ENCODE measurements at places on chromosomes 2 and 18.
A peak's percentile ranks its signal among the peaks of the same experiment; 100 is the strongest.

DNA sequence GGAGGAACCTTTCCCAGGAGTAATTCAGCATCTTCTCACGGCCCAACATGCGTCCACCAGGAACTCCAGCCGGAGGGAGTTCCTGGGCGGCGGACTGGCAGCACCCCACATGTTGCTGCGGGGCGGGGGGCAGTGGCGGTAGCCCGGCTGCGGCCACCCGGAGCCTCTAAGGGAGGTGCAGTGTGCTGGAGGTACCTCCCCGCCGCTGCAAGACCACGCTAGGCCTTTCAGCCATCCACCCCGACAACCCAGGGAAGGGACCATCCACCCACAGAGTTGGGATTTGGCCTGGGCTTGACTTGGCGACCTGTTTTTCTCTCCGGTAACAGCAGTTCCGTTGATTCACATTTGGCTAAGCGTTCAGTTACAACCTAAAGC is 625 bp downstream of the LYPD6 start:
- DNase-seq, result no peak

DNA sequence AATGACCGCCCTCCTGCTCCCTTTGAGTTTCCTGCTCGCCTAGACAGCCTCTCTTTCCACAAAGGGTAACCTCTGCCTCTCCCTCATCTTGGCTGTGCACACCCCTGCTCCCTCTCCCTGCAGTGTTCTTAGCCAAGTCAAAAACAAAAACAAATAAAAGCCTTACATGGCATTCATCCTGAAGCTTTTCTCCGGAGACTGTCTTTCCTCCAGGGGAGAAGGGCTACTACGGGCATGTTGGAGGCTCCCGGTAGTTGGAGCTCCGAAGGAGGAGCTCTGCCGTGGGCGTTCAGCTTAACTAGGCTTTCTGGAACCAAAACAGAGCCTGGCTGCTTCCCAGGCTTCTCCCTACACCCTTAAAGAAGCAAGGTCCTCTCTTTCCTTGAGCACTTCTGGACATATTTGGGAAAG is 104.2 kb downstream of the TPGS2 start:
- no peak for DNase-seq

DNA sequence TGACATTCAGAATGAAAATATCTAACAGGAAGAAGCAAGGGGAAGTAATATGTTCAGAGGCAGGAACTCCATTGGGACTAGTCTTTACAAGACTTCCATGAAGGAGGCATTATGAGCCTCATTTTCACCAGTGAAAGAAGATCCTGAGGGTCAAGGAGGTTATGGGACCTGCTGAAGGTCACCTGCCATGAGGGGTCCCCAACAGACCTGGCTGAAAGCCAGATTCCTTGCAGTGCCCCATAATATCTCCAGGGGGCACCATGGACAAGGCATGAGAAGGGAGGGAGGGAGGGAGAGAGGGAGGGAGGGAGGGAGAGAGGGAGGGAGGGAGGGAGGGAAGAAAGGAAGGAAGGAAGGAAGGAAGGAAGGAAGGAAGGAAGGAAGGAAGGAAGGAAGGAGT is 27.9 kb downstream of the XDH start:
- DNase-seq, result no peak

GRCh38 chr2:45855374-45855773 is 203.9 kb downstream of the PRKCE start:
- DNase-seq, result no peak

DNA sequence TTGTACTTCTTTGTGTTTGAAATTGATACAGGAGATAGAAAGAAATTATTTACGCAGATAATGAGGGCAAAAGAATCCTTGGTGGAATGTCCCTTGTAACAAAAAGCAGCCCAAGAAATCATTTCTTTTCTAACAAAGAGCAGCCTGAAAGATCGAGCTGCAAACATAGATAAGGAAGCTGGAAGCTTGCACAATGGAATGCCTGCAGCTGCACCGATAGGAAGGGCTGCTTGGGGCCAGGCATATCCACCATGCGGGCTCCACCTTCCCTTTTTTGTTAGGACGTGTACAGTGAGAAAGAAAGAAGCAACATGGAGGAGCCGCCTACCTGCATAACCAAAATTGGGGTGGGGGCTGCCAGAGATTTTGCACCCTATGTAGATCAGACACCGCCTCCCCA is 568.7 kb downstream of the METTL4 start:
- DNase-seq, result no peak

GRCh38 chr2:45696708-45697107 is 45.2 kb downstream of the PRKCE start:
- no peak for DNase-seq

DNA sequence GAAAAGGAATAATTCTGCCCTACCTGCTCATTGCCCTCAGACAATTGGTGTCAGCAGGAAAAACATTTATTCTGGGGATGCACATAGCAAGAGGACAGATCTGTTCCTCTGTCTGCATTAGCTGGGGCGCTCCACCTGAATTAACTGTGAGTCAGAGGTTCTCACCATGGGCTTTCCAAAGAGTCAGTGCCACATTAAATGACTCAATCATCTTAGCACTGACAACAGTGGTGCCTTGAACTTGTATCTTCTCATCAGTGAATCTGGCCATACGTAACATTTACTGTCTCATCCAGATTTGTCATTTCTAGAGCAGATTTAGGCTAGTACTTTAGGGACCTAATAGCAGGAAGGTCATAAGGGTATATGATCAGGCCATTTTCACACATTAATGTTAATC is 358.1 kb upstream of the CRIM1 start:
- no peak for DNase-seq

DNA sequence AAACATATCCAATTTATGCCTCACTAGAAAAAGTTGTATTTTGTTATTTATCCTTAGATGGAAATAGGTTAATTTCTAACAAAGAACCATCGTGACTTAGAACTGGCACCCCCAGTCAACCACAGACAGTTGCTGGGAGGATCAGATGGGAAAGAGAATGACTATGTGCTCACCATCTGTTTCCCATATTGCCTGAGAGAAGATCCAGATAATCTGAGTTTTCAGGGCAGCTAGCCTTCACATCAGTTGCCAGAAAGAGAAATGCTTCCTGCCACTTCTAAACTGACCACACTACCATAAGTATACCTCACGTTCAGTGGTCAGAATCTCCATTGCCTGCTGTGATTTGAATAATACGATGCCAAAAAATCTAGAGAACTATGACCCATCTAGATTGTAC is 28.4 kb upstream of the NEB start:
- no peak for DNase-seq

GRCh38 chr18:61892683-61893308 is at the start of gene RNF152:
TSS of gene RNF152 (minus strand) at chr18:61893007. CDS start at chr18:61816463, 76,544 bp downstream.
- peak; percentile 78 for DNase-seq

GRCh38 chr2:153268941-153269461 is 209.6 kb downstream of the RPRM start:
- DNase-seq, result no peak

- DNase-seq, result no peak
These were observed 492.7 kb downstream of the PIK3C3 start for GRCh38 chr18:42447688-42448087.

DNA sequence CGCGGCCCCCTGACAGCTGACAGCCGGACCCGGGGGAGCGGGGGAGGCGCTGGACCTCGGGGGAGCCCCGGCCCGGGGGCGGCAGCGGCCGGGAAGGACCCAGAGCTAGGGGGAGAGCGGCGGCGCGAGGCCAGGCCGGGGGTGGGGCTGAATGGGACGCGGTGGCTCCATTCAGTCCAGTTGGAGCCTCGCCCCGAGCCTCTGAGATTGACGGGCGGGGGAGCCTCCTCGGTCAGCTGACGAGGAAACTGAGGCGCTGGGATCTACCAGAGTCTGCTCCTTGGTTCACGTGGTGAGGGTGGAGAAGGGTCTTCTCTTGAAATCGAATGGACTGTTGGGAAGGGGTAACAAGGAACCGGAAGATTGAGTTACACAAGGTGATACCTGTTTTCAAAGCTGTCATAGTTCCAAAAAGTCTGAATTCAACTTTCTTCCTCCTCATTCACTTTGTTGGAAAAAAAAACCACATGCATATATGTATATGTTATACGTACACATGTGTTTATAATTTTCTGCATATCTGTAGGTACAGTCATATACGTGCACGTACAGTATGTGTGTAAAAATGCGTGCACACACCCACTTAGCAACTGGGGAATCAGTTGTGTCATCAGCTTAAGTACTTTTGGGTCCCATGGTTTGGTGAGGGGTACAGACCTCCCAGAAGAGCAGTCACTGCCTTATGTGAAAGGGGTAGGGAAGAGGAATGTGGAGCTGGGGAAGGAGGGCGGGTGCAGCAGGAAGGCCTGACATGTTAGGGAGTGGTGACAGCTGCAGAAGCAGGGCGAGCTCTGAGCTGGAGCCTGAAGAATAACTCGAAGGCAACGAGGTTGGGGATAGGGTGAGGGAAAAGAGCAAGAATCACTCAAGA is 628 bp downstream of the PPP1R7 start:
- peak; percentile 4 for DNase-seq

DNA sequence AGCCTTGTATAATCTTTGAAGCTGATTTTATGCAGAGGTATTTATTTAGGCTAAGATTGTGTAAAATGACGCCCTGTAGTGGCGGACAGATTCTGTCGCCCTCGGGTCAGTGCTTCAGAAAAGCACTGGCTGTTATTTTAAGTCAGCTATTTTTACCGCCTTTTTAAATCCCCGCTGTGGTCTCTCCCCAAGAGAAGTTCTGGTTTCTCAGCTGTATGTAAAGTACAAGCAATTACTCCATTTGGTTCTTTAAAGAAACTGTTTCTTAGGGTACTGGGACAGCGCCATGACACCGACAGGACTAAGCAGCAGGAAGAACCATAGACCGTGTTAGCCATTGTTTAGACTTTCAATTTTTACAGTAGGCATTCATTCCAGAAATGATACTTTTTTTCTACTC is 65.0 kb downstream of the UGGT1 start:
- DNase-seq, result no peak

GRCh38 chr2:52968043-52968442 is 799.6 kb upstream of the CHAC2 start:
- DNase-seq, result no peak

DNA sequence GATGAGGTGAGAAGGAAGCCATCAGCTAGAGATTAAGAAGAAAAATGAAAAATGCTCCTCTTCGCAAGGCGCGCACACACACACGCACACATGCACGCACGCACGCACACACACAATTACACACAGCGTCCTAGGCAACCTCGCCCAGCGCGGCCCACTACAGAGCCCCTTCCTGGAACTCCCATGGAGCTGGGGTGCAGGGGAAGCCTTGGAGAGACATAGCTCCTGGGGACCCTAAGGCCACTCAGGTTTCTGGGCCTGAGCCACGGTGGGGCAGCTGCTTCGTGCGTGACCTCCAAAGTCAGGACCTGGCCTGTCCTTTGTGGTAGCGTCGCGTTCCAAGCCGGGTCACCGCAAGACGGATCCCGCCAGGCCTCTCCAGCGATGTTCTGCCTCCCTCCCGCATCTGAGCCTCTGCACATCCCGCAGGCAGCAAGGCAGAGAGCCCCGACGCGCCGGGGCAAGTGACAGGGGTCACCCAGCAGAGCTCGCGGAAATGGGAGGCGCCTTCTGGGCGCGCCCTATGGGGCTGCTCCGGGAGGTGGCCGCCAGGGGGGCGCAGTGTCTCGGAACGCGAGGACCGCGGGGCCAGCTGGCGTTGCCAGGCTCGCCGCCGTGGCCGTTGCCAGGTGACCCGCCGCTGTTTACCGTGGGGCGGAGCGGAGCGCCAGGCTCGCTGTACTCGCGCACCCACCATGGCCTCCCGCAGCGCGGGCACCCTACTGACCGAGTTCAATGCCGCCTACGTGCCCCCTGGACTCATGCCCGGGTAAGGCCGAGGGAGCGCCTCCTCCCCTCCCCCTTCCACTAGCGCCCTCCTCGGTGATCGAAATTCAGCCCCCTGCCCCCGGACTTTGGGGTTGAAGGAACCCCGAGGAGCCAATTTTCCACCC is 79.0 kb downstream of the CIB4 start:
- DNase-seq, result peak; percentile 71

GRCh38 chr2:239064891-239065290 is 217.0 kb downstream of the TWIST2 start:
- DNase-seq, result no peak

DNA sequence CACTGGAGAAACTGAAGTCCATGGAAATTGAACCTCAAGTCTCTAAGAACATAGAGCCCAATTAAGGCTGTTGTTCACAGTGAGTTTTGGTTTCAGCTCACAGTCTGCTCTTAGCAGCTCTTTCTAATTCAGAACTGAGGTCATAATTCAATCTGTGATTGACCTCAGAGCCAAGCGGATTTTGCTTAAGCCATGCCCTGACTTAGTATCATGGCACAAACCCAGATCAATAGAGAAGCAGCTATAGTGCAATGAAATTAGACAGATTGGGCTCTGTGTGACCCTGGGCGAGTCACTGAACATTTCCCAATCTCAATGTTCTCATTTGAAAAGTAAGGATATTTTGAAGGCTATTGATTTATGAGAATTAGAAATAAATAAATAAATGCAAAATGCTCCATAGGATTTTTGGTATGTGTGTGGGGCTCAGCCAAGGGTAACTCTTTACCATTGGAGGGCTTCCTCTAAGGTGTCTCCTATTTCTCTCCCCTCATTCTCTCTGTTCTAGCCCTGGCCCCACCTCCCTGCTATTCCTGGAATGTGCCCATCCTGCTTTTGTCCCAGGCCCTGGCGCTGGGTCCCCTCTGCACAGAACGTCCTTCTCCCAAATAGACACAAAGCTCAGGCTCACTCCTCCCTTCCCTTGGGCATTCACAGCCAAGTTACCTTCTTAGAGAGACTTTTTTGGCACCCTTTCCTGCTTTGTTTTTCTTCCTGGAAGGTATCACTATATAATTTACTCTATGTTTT is 239.6 kb downstream of the LPIN1 start:
- no peak for DNase-seq

GRCh38 chr2:195967336-195967735 is 101.3 kb downstream of the DNAH7 start:
- no peak for DNase-seq

GRCh38 chr2:29262681-29263260 is 147.6 kb downstream of the CLIP4 start:
- DNase-seq, result peak; percentile 69

- no peak for DNase-seq
These were observed 55.3 kb upstream of the TCF7L1 start for GRCh38 chr2:85077859-85078419.

DNA sequence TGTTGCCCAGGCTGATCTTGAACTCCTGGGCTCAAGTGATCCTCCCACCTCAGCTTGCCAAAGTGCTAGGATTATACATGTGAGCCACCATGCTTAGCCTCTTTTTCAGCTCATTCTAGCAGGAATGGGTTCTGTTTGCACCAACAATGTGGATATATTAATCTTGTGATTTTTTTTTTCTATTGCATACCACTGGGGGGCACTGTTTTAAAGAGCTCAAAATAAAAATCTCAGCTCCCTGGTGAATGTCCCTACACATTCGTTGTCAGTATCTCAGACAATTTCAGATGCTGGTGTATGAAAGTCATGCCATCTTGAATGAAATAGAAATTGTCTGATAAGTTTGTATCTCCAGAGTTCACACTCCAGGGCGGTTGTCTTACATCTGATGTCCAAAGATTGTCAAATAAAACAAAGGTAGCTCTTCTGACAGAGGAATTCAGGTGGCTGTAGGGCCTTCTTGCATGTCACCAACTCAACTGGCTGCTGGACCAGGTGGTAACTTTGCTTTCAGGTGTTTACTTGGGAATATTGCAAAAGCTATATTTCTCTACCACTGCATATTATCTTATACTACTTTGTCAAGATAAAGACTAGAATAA is 3.1 kb upstream of the MATN3 start:
- DNase-seq, result peak; percentile 70

All from eye (tissue), 1 donor.